Activated T-helper 17 cell treated with anti-CD3 and anti-CD28 coated beads, Interleukin-2, amount 50 U/mL, for 72 hours (primary cell): ENCODE measurements at places on chromosomes 3 and 15. TPM values are rescaled to one million over a fixed set of nuclear protein-coding genes. Genes with fewer than 3 reads are reported as not detected.

EFCC1 gene
- not detected for total RNA-seq

ZNF385D gene
- not detected for total RNA-seq

ITGA11 gene
- total RNA-seq, result 13.1 TPM

ACP3 gene
- not detected for total RNA-seq

HHLA2 gene
- total RNA-seq, result 2.0 TPM

MUC20 gene
- 3.8 TPM for total RNA-seq

TCTA gene
- total RNA-seq, result 14.3 TPM

SLCO2A1 gene
- total RNA-seq, result not detected

XIRP1 gene
- 0.99 TPM for total RNA-seq

TRPM1 gene
- total RNA-seq, result not detected

PATL2 gene
- 38.5 TPM for total RNA-seq

SERF2 gene
- 550 TPM for total RNA-seq

OTOL1 gene
- total RNA-seq, result not detected

HRG gene
- total RNA-seq, result not detected

CNTN3 gene
- not detected for total RNA-seq

GALNT15 gene
- total RNA-seq, result 0.22 TPM

NRROS gene
- 26.5 TPM for total RNA-seq

LRRIQ4 gene
- 0.13 TPM for total RNA-seq

CLSTN2 gene
- not detected for total RNA-seq

GRAMD2A gene
- 0.50 TPM for total RNA-seq

TSPAN3 gene
- 27.6 TPM for total RNA-seq

LSG1 gene
- total RNA-seq, result 37.9 TPM

EPHA3 gene
- 2.1 TPM for total RNA-seq

MEX3B gene
- 0.54 TPM for total RNA-seq

LPP gene
- total RNA-seq, result 92.4 TPM

BFSP2 gene
- 1.0 TPM for total RNA-seq

LMCD1 gene
- 9.8 TPM for total RNA-seq

SLC51B gene
- not detected for total RNA-seq

BOC gene
- not detected for total RNA-seq

POC1A gene
- 19.5 TPM for total RNA-seq

SLC9C1 gene
- total RNA-seq, result not detected

VGLL3 gene
- 0.03 TPM for total RNA-seq
